AG10803 (cell line): ENCODE measurements at places on chromosomes 7 and 10.

GRCh38 chr10:80397014-80397413 lies 11.3 kb upstream of the PRXL2A start:
- no peak for DNase-seq

- DNase-seq = peak; percentile 54
Measured at GRCh38 chr7:36032361-36032818, 120.7 kb upstream of the EEPD1 start.

DNA sequence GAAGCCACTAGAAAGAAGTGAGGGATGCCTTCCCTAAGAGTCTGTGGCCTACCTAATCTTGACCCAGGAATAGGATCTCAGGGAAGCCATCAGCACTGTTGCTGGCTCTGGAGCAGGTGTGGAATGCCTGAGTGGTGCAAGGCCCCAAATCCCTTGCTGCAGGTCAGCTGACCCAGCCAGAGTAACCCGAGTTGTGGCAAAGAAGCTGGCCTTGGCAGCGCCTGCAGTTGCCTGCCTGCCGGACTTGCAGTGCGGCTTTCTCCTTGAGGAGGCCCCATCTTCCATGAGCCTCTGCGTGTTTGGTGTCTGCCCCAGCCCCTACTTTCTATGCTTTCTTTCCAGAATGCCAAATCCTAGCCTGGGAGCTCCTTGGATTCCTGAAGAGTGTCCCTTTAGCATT lies 5.8 kb downstream of the KIAA1217 start:
- no peak for DNase-seq

- DNase-seq = peak; percentile 79
Measured at GRCh38 chr7:66283003-66283920, 78.1 kb downstream of the TPST1 start.

DNA sequence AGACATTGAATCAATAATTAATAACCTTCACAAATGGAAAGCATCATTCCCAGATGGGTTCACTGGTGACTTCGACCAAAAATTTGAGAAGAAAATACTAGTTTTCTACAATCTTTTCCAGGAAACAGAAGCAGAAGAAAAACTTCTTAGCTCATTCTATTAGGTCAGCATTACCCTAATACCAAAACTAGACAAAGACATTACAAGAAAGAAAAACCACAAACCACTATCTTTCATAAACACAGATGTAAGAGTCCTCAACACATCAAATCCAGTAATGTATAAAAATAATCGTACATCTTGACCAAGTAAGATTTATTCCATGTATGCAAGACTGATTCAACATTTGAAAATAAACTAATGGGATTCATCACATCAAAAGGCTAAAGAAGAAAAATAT lies 64.0 kb upstream of the CDK1 start:
- DNase-seq = no peak

DNA sequence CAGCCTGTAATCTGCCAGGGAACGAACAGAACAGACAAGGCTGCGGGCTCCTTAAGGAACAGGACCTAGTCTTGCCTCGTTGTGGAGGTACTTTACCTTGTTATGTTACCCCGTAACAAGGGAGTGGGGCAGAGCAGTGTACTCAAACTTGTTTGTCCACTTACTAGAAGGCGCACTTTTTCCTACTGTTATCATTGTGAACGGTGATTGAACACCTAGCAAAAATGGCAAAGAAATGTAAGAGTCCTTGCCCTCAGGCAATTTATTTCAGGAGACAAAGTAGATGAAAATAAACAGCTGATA lies 620 bp upstream of the IMPDH1 start:
- no peak for DNase-seq

- DNase-seq = no peak
Measured at GRCh38 chr7:50709151-50709550, 73.5 kb downstream of the GRB10 start.

DNA sequence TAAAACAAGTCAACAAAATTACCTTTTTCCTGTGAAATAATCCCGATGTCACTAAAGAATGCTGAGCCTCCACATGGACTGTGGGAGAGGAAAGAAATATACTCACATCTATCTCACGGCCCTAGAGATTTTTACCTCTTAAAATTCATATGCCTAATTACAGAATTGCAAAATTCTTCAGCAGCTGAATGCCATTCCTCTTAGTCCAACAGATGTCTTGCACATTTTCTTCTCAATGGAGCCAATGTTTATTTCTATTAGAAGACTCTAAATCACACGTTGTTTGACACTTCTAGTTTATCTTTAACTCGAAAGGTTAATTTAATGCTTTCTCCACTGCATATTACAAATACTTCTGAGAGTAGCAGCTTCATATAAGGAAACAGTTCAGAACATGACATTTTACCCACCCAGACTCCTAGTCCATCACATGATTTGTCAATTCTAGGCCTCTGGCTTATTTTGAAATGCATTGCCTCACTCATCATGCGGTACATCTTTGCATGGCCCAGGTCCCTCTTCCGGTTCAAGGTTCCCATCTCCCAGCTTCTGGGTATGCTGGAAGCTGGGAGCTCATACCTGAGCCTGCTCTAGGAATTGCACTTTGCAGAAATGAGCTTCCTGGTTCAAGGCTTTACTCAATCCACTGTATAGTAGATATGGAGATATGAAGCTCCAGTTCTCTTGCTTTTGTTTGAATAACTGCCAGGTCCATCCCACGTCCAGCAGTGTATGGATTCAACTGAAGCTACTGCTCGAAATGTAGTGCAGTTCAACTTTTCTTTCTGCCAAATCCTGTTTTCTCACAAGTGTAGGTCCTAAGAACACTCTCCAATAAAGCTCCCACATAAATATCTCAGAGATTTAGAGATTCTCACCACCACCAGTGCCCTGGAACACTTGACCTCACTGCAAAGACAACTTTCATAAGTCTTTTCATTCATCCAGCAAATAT lies 306.2 kb downstream of the GPR37 start:
- DNase-seq = peak; percentile 91

- no peak for DNase-seq
Measured at GRCh38 chr10:64506963-64507362, 985.8 kb downstream of the REEP3 start.

- peak; percentile 95 for DNase-seq
Measured at GRCh38 chr7:92633211-92633906, 43.2 kb upstream of the FAM133B start.

DNA sequence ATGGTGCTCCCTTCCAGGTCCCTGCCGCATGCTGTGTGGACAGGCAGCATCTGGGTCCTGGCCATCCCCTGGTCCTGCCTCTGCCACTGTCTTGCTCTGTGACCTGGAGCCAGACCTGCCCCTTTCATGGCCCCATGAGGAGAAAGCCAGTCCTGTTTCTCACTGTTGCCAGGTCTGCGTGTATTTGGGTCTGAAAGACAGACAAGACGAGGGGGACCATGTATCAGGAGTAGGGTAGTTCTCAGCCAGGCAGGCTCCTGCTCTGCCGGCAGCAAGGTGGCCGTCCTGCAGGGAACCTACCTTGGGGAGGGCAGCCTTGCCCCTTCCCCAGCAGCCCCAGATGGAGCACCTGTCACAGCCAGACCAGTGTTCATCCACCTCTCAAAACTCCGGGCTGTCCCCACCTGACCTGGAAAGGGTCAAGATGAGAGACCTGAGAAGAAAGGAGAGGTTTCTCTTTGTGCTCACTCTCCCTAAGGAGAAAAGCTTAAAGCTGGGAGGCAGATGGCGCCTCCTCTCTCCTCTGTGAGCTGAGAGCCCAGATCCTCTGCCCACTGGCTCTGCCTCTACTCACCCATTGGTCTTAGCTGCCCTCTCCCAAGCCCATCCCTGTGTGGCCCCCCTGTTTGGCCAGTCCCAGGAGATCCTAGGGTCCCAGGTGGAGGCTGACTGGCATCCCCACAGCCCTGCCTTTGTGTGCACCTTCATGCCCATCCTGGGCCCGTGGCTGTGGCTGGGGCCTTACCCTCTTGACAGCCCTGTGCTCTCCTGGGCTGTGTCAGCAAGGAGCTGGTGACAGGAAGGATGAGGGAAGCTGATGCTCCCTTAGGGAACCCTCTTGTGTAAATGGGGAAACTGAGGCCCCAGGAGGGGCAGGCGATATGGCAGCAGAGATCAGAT lies 116.1 kb upstream of the PCBD1 start:
- DNase-seq = no peak

DNA sequence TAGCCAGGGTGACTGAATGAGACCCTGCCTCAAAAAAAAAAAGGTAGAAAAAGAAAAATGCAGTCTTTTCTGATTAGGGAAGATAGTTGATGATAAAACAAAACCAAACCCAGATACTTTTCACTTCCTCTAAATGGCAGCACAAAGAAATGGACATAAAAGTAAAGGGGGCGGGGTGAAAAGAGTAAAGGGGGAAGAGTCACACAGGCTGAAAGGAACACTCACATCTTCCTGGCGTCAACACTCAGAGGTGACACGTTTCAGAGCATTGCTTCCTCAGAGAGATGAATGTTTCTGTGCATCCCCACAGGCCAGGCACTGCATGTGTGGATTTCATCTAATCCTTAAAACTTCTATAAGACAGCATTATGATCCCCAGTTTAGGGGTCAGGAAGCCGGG lies 81.2 kb downstream of the HIPK2 start:
- DNase-seq = no peak

DNA sequence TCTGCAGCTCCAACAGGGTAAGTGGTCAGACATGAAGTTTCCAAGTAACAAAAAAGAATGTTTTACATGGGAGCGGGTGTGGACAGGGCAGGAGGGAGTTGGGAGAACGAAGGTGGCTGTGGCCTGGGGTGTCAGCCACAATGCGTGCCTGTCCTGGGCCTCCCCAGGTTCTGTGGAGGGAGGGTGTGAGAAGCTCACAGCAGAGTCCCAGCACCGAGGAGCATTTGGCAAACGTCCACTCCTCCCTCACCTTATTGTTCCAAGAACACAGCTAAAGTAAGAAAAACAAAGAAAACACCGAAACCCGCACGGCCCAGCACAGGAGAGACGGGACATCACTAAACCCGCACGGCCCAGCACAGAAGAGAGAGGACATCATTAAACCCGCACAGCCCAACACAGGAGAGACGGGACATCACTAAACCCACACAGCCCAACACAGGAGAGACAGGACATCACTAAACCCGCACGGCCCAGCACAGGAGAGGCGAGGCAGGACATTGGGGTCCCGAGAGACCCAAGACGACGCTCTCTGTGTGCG lies 226.4 kb downstream of the MAD1L1 start:
- DNase-seq = no peak

DNA sequence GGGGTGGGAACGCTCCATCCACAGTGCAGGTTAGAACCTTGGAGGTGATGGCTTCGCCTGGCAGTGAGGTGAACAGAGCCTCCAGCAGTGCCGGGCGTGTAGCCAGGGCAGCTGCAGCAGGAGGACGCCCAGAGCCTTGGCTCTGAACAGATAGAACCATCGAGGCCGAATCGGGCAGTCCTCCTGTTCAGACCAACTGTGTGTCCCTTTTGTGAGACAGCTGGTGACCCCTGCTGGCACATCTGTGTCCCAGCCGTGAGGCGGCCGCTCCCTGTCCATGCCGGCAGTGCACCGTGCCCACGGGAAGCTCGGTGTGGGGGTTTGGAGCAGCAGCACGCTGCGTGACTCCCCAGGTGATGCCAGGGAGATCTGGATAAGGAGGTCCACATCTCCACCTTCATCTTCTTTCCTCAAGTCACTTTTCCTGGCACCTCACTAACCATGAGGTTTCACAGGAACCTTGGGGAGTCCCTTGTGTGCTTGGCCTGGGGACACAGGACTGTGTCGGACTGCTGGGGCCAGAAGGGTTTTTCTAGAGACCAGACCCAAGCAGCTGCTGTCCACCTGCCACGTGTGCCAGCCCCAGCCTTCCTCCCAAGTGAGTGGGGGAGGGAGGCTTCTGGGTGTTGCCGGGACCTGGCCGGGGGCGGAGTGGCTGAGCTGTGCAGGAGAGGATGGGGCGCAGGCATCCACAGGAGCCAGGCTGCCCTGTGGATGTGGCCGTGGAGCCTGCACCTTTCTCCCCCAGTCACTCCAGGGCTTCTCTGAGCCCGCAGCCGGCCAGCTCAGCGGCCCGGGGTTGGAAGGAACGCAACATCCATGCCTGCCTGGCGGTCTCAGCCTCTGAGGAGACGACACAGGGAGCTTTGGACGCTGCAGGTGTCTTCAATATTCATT lies 69.4 kb downstream of the DNAJB6 start:
- peak; percentile 33 for DNase-seq

DNA sequence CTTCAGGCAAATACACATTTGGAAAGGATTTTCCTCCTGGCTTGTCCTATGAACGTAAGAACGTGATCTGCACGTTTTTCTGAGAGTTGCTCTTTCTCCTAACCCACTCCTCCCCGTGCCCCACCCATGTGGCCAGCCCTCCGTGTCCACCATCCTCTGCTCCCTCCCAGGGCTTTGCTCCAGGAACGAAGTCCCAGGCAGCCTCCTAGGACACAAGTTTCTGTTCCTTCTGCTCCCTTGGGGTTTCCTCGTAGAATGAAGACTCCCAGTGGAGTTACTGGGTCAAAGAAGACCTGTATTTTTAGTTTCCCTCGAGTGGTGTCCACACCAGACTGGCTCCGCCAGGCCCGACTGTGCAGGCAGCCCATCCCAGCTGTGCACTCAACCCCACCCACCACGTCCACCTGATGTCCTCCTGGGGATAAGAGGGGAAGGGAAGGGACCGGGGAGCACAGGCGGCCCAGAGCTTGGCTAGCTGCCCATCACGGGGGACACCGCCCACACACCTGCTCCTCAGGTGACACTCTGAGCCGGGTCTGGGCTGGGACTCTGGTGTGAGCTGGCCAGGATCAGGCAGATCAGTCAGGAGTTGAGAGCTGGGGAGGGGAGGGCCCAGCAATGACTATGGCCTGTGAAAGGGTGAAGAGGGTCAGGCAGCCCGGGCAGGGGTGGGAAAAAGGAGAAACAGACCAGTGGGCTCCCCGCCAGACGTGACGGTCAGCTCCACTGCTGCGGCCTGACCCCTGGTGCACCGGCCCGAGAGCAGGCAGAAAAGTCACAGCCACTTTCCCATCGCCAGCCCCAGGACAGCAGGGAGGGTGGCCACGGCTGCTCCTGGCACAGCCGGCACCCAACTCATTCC lies 54.3 kb upstream of the PPP2R2D start:
- DNase-seq = no peak

DNA sequence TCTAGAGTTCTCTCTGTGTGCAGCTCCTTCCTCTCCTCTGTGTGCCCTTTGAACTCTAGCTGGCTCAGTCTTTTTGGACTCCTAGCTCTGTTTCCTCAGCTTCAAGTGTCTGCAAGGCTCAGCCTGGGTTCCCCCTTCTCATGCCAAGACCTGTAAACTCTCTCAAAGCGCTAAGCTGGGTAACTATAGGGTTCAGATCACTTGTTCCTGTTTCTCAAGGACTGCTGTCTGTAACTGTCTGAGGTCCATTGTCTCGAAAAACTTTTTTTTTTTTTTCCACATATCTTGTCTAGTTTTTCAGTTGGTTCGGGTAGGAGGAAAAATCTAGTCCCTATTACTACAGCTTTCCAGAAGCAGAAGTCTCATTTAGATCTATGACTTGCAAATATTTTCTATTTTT lies 46.6 kb upstream of the PPP1R17 start:
- no peak for DNase-seq
